Tongue (tissue), 3 donors: ENCODE measurements at places on chromosomes 5 and 9. TPM values are rescaled to one million over a fixed set of nuclear protein-coding genes. Genes with fewer than 3 reads are reported as not detected.

LCN2 gene
- total RNA-seq: 19.7 TPM

TERT gene
- 0.21 TPM for total RNA-seq

SLCO6A1 gene
- not detected for total RNA-seq

TMOD1 gene
- total RNA-seq: 103 TPM

C7 gene
- total RNA-seq: 2.2 TPM

DAB2 gene
- 64.5 TPM for total RNA-seq

TPPP gene
- 10.5 TPM for total RNA-seq

EXD3 gene
- 19.9 TPM for total RNA-seq

WDR31 gene
- 3.7 TPM for total RNA-seq

ZDHHC21 gene
- 32.1 TPM for total RNA-seq

LCN1 gene
- total RNA-seq: 373 TPM

PCAT7 gene
- not detected for total RNA-seq

ECSCR gene
- total RNA-seq: 7.9 TPM

PCDHGB1 gene
- total RNA-seq: 3.7 TPM

LCN9 gene
- not detected for total RNA-seq

NRARP gene
- 18.8 TPM for total RNA-seq

PROB1 gene
- 30.6 TPM for total RNA-seq

TMEM232 gene
- 3.8 TPM for total RNA-seq

PCDHB4 gene
- total RNA-seq: 4.0 TPM

ANKRD31 gene
- 0.51 TPM for total RNA-seq

HMGXB3 gene
- 22.7 TPM for total RNA-seq

RPP25L gene
- 15.3 TPM for total RNA-seq

NUTM2F gene
- total RNA-seq: not detected

IFNB1 gene
- total RNA-seq: not detected

SEMA6A gene
- total RNA-seq: 47.2 TPM

PCDHAC2 gene
- total RNA-seq: 4.6 TPM

LCP2 gene
- 11.6 TPM for total RNA-seq

SPATA31C1 gene
- total RNA-seq: 0.21 TPM

FOXD4L4 gene
- not detected for total RNA-seq

PCDH12 gene
- total RNA-seq: 20.1 TPM

SNCAIP gene
- 22.0 TPM for total RNA-seq

CCDC192 gene
- 0.31 TPM for total RNA-seq

SLC36A2 gene
- total RNA-seq: 3.1 TPM

ARSI gene
- total RNA-seq: 18.9 TPM

FBXL7 gene
- total RNA-seq: 12.8 TPM
